ENCODE measurements at places on chromosomes 16 and 17.

DNA sequence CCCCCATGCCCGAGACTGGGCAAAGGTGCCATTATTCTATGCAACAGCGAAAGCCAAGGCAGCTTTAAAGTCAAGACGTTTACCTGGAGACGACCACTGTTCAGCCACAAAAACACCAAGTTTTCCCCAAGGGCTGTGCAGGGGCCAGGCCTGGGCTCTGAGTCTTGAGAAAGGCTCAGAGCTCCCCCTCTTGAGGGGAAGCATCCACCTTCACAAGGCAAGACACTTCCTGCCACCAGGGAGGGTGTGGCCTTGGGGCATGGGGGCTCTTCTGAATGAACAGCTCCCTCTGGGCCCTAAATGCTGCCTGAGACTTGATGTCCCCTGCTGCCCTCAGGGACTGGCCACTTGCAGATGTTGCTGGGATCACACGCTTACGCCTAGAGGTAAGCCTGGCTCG, 26.5 kb downstream of the PDIA2 start:
- no peak for DNase-seq

DNA sequence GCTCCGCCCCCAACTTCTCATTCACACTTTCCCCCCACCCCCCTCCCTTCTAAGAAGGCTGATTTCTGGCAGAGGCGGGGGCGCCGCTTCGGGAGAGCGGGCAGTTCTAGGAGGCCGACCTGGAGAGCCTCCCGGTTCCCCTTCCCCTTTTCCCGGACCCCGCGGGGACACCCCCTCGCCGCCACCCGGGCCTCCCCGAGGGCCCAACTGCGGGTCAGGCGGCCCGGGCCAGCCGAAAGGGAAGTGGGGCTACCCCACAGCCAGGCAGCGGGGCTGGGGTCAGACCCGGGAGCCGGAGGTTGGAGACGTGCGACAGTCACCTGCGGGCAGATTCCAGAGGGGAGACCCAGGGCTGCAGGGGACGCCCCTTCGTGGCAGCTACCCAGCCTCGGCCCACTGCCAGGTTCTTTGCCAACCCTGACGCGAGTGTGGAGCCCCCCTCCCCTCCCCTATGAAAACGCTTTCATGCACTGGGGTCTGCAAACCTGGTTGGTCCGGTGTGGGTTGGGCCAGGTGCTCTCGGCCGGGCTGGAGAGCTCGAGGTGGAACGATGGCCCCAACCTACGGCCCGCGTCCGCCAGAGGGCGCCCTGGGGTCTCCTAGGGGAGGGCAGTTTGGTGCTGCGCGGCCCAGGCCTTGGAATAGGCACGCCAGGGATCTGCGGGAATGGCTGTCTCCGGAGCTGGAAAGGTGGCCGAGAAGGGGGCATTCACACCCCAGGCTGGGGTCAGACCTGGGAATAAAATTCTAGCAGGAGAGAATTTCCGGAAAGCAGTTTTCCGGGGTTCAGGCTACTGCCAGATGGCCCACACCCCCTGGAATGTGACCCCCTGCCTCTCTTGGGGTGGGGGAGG, 721 bp upstream of the SOCS3 start:
- peak; percentile 51 for DNase-seq

GRCh38 chr17:14317383-14317782, 16.5 kb downstream of the HS3ST3B1 start:
- DNase-seq = no peak

DNA sequence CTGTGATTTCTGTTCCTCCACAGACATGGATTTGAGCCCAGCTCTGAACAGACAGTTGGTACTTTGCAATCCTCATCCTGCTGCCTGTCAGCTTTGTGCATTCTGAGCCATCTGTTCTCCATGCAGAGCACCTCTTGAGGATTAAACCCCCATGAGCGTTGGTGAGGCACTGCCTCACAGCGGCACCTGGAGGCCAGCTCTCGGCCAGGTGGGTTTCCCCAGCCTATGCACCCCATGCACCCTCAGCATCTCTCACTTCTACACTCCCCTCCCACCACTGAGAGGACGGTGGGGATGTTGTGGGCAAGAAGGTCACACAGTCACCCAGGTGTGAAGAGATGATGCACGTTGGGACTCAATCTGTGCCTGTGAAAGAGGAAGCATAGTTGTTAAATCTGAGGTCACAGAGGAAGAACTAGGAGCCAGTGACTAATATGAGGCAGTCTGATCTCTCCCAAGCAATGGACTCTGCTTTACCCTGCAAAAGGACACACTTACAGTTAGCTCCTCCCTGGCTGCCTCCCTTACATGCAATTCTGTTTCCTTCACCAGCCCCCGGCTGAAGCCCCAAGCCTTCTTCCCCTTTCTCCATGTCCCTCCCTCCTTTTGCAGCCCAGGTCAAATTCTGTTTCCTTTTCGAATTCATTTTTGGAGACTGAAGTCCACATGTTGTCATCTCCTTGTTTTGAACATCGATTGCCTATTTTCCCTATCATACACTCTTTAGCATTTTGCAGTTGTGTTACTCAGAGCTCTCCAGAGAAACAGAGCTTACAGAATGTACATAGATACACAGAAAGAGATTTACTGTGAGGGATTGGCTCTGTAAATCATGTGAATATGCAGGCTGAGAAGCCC, 58.5 kb downstream of the HS3ST3B1 start:
- no peak for DNase-seq

- DNase-seq = no peak
Measured at GRCh38 chr17:58783380-58783779, 27.7 kb downstream of the PPM1E start.
